Umbilical cord (tissue), 2 donors: ENCODE measurements at places on chromosomes 5 and 9. TPM values are rescaled to one million over a fixed set of nuclear protein-coding genes. Genes with fewer than 3 reads are reported as not detected.

The PFN3 gene
- not detected for total RNA-seq

GRCh38 chr5:93782978-93783377 is 41.6 kb upstream of the POU5F2 start:
- DNase-seq: no peak

The PCDHB6 gene
- 1.9 TPM for total RNA-seq

The HMMR gene
- total RNA-seq: 5.3 TPM

The IRX2 gene
- total RNA-seq: 6.5 TPM
